ENCODE measurements at places on chromosomes 3 and 15.
A peak's percentile ranks its signal among the peaks of the same experiment; 100 is the strongest.

DNA sequence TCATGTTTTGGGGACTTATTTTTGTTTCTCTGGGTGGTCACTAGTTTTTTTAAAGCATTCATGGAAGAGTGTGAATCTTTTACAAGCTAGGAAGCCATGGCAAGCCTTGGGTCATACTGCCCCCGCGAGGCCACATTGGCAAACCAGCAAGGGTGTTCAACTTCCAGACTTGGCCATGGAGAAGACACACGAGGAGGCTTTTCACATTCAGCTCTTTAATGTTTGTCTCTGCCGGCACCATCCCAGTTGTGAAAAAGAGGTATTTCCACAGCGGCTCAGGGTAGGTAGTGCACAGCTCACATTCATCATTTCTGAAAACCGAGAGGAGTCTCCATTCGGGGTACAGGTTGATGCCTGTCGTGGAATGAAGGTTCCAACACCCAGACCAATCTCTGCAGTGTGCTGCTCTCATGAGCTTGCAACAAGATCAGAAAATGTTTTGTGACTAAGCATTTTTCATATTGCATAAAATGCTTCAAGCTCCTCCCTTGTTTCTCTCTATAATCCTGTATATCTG lies 7.7 kb downstream of the CCR5 start:
- DNase-seq = peak; percentile 35

DNA sequence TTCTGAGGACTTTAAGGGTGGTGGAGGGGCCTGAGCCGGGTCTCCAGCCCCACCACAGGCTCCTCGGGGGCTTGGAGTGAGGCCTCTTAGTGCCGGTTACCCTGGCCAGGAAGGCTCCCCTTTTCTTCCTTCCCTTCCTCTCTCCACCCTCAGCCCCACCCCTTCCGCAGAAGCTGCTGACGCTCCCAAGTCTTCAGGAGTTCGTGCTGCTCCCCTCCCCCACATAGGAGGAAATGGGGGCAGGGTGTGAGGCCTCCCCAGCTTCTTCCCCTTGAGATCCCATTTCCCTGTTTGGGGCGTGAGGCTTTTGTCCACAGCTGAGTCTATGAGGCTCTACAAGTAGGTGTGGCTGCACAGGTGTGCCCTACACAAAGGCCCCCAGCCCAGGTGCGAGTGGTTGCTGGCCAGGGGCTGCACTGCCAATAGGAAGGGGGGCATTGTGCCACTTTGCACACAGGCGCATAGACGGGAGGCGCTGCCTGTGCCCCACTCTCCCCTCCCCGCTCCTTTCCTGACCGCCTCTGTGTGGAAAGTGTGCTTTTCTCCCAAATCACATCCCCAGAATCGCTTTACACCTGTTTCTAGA lies 915 bp upstream of the CALML4 start:
- no peak for DNase-seq

DNA sequence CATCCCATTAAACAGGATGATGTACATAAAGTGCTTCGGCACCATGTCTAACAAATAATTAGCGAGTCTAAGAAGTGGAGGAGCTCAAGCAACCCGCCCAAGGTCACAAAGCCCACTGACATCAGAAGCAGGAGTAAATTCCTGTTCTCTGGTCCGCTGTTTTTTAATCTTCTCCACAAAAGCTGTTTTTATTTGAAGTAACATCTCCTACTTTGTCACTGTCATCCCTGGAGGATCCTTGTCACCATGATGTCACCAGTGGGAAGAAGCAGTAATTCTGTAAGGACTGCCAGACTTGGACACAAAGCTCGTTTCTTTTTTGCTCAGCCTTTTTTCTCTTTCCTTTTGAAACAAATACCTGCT lies 216.2 kb downstream of the STT3B start:
- DNase-seq = no peak

GRCh38 chr3:194275721-194276120 lies 75.4 kb downstream of the CPN2 start:
- no peak for DNase-seq

GRCh38 chr15:68268405-68268804 lies 9.1 kb upstream of the FEM1B start:
- DNase-seq = no peak

DNA sequence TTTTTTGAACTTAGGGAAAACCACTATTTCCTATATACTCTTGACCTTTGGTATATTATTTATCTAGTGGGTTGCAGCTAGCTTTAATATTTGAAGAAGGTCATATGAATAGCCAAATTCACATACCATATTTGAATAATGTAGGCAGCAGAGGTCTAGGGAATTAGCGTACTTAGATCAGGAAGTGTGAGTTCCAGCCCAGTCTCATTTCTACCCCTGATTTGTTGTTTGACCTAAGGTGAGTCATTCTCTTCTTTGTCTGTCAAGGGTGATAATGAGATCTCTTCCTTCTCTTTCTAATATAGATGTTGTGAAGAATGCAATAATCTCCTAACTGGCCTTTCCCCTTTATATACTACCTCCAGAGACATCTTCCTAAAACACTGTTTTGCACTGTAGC lies 36.6 kb upstream of the ZPLD1 start:
- DNase-seq = no peak

DNA sequence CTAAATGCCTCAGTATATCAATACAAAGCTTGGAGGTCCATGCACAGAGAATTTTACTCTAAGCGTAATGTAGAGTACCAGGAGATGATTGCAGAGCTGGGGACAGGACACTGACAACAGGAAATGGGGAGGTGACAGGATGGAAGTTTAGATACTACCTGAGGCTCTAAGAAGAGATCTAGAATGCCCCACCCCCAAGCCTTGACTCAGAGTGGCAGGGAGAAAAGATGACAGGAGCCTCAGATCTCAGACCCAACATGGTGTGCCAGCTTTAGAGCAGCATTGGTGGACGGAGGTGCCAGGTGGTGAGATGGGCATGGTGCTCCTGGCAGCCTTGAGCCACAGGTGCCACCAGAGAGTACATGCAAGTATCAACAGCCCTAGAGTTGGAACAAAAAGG lies 62.5 kb downstream of the LYZL4 start:
- no peak for DNase-seq

- no peak for DNase-seq
These were observed 75.9 kb downstream of the CYP19A1 start for GRCh38 chr15:51262463-51262862.

GRCh38 chr3:13015286-13016082 lies 57.7 kb downstream of the IQSEC1 start:
- no peak for DNase-seq

- no peak for DNase-seq
These were observed 70.1 kb downstream of the TRAK1 start for GRCh38 chr3:42161050-42161935.

DNA sequence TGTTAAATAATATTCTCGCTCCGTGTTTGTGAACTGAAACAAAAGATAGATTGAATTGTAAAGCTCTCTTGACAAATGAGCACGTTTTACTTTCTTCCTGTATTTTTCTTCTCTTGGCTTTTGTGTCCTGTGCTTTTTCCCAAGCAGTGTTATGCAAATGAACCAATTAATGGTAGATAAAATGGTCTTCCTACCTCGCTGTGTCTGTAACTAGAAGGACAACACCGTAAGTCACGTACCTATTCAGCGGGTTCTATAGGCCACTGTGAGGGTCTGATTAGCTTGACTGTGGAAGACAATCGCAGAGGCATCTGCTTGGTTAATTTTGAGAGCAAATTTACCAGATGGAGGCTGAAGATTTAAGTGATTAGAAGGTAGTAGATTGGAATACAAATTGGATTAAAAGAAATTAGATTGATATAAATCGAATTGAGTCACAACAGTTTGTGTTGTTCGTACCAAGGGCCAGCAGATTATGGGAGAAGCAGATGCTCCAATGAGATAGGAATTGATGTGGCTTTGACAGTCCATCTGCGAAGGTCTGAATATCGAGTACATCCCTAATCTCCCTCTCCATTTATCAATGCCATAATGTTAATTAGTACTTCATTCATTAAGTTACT lies 40.2 kb downstream of the ROBO2 start:
- DNase-seq = no peak
